ENCODE measurements at places on chromosomes 2 and 18.

- DNase-seq = no peak
These were observed 311.2 kb downstream of the CMPK2 start for GRCh38 chr2:6554466-6554865.

GRCh38 chr2:19874726-19875125 lies 27.1 kb downstream of the TTC32 start:
- no peak for DNase-seq

GRCh38 chr18:2188258-2188657 lies 383.0 kb downstream of the METTL4 start:
- no peak for DNase-seq

GRCh38 chr2:227430639-227431038 lies 41.3 kb upstream of the AGFG1 start:
- DNase-seq = no peak

- peak; percentile 15 for DNase-seq
These were observed 132.5 kb downstream of the SPHKAP start for GRCh38 chr2:228048838-228049490.

- peak; percentile 90 for DNase-seq
These were observed 175.8 kb upstream of the PIEZO2 start for GRCh38 chr18:11324956-11325882.

- DNase-seq = no peak
These were observed 26.9 kb upstream of the ARL5A start for GRCh38 chr2:151855111-151855510.

- DNase-seq = no peak
These were observed 44.6 kb downstream of the HAUS1 start for GRCh38 chr18:46148810-46149209.

DNA sequence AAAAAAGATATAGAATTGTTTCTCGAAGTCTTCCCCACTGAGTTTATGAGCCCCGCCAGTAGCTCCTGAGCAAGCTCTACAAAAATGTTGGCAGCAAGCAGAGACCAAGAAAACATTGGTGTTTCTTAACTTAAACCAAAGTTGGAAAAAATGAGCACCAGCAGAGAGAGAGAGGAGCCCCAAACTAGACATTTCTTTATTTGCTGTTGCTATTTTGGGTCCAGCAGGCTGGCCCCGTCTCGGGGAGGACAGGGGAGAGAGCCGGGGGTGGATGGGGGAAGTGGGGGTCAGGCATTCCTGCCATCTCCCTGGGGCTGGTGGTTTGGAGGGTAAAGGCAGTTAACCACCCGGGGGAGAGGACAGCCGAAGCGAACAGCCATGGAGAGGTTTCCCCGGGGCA lies 113.0 kb downstream of the DYSF start:
- DNase-seq = peak; percentile 5

Data from fibroblast of skin of left quadriceps (primary cell).